ENCODE measurements at places on chromosomes 4 and X. TPM values are rescaled to one million over a fixed set of nuclear protein-coding genes. Genes with fewer than 3 reads are reported as not detected.
A peak's percentile ranks its signal among the peaks of the same experiment; 100 is the strongest.

GRCh38 chr4:154164931-154165839 is 326.4 kb downstream of the DCHS2 start:
- no peak for DNase-seq

- DNase-seq = no peak
These were observed 63.3 kb downstream of the SEL1L3 start for GRCh38 chr4:25799522-25799921.

- peak; percentile 5 for DNase-seq
These were observed 1.2 kb downstream of the TLL1 start for GRCh38 chr4:165874072-165874790.

DNA sequence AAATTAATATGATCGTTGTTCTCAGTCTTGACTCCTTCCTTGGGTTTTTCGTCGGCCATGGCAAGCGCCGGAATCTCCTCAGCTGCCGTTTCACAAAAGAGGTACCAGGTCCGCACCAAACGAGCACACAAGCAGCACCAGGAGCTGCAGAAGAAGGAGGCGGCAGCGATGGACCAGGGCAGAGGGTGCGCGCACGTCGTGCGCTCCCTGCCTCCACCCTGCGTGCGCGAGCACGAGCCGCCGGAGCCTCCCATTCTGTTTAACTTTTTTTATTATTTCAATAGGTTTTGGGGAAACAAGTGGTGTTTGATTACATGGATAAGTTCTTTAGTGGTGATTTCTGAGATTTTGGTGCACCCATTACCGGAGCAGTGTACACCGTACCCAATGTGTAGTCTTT is 158.2 kb downstream of the PLS3 start:
- DNase-seq = no peak

GRCh38 chr4:66628146-66628545 is 917.2 kb downstream of the CENPC start:
- no peak for DNase-seq

- DNase-seq = peak; percentile 3
These were observed 600.6 kb downstream of the ANKRD50 start for GRCh38 chr4:124111922-124112321.

GRCh38 chr4:34422472-34423175 is 1821.7 kb downstream of the ARAP2 start:
- DNase-seq = no peak

GRCh38 chr4:26863512-26863911 is 2.9 kb downstream of the STIM2 start:
- DNase-seq = no peak

DNA sequence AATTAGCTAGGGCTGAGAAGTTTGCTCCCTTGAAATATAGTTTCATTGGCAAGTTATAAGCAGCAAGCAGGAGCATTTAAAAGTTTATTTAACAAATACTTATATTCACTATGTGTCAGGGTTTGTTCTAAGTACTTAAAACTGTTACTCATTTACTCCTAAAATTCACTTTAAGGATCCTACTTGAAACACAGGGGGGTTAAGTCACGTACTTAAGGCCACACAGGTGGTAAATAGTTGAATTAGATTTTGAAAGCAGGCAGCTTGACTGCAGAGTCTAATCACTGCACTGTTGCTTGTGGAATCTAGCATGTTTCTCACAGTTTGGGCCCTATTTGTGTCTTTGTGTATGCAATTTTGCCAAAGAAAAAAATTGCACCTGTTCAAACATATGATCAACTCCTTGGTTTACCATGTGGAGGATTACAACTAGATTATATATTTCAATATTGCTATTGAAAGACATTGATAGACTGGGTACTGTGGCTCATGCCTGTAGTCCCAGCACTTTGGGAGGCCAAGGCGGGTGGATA is 7.6 kb downstream of the SGMS2 start:
- DNase-seq = no peak

GRCh38 chrX:118526149-118526548 is 30.5 kb downstream of the DOCK11 start:
- no peak for DNase-seq

GRCh38 chr4:1187182-1187581 is 14.8 kb upstream of the SPON2 start:
- no peak for DNase-seq

DNA sequence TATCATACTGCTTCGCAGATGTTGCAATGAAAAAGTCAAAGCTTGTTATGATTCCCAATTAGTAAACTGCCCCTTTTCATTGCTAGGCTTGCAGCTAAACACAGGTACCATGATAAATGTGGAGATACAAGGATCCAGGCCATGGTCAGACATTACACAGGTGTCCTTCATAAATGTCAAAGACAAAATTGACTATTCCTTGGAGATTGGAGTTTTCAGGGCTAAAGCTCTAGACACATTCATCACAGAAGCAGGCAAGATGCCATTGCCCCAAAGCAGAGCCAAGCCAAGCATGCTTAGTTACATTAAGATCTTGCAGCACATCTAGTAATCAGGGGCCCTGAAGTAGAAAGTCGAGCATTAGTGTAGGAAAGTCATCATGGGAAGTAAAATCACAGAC is 111.3 kb upstream of the INTU start:
- DNase-seq = no peak

GRCh38 chr4:6499238-6499600 is 26.8 kb upstream of the PPP2R2C start:
- no peak for DNase-seq

DNA sequence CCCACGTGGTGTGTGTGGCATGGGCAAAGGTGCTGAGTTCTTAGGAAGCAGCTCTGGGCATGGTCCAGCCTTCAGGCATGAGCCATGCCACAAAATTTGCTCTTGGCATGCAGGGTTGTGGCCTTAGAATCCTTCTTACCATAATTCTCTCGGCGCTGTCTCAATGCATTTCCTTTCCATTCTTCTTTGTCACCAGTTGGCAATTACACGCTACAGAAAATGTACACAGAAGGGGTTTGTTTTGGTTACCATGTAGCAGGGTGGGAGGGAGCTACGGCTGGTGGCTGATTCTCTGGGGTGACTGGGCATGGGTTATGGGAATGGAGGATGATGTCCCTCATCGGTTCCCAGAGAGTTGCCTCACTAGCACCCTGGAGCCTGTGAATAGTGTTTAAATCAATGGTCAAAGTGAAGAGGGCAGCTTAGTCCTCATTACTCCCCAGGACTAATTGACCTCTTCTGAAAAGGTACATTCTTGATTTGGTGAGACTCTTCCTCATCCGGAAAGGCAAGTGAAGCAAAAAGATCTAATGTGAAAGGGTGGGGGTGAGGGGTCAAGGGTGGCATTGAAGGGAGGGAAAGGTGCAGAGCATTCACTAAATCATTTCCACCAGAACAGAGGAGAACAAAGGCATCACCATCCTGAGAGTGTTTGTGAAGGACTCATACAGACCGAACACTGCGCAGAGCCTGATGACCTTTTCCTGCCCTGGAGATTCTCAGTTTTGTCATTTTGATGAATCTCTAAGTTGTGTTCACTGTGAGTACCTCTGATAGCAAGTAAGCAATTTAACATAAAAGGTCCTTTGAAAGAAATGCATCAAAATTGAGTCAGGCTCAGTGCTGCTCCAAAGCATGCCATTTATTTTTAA is 199.8 kb upstream of the SFRP2 start:
- no peak for DNase-seq

DNA sequence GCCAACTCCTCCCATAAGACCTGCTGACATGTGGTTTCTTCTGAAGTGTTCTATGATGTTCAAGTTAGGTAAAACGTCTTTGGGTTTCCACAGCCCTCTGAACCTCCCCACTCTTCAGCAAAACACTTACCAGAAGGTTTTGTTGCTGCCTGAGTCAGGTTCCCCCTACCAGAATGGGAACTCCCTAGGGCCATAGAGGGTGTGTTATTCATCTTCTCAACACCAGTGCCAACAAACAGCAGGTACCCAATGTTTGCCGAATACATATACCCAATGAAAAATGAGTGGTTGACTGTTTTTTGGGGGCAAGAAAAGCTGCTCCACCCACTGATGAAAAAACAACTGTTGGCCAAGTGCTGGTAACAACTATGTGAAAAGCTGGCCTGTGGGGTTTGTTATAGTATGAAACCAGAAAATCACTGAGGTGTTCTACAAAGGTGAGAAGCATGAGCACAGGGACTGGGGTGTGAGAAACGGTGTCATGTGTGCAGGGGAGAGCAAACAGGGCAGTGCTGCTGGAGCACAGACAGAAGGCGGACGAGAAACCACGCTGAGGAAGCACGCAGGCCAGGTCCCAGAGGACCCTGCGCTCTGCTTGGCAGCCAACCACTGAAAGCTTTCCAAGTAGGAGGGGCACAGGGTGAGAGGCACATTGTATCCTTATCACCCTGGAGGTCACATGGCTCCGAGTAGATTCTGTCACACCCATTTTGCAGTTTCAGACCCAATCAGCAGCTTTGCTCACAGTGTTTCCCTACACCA is 28.8 kb downstream of the ATP8A1 start:
- peak; percentile 0 for DNase-seq

- no peak for DNase-seq
These were observed 184.8 kb downstream of the AMELX start for GRCh38 chrX:11478026-11478425.

GRCh38 chrX:45806410-45807121 is 605.9 kb upstream of the DIPK2B start:
- no peak for DNase-seq

DNA sequence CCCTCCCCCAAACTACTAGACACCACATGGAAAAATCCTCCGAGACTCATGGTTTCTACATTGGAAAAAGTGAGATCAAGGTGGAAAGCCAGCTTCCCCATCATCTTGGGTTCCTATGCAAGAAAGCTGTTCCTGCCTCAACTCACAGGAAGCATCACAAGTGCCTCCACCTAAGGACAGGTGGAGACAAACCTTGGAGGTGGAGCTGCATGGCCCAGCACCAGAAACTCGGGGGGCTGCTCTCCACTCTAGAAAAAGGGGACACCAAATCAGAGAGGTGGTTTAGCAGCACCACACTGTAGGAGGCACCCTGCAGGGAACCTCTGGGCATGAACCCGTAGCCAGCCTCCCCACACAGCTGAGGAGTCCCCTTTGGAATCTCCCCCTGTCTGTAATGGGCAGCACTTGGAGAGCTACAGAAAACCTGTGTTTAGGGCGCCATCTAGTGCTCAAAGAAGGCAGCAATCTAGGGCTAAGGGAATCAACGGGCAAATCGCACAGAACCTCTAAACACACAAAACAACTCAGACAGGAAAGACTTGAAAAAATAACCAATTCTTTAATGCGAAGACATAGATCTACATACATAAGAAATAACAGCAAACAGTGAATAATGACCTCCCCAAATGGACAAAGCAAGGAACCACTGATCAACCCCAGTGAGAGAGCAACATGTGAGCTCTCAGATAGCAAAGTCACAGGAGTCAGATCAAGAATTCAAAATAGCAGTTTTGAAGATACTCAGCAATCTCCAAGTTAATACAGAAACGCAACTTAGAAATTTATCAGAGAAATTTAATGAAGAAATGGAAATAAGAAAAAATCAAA is 37.0 kb upstream of the ZBTB33 start:
- DNase-seq = peak; percentile 57

GRCh38 chr4:64883087-64883807 is 474.0 kb upstream of the TECRL start:
- no peak for DNase-seq

GRCh38 chrX:72716766-72717165 is 2.7 kb upstream of the PHKA1 start:
- DNase-seq = no peak

DNA sequence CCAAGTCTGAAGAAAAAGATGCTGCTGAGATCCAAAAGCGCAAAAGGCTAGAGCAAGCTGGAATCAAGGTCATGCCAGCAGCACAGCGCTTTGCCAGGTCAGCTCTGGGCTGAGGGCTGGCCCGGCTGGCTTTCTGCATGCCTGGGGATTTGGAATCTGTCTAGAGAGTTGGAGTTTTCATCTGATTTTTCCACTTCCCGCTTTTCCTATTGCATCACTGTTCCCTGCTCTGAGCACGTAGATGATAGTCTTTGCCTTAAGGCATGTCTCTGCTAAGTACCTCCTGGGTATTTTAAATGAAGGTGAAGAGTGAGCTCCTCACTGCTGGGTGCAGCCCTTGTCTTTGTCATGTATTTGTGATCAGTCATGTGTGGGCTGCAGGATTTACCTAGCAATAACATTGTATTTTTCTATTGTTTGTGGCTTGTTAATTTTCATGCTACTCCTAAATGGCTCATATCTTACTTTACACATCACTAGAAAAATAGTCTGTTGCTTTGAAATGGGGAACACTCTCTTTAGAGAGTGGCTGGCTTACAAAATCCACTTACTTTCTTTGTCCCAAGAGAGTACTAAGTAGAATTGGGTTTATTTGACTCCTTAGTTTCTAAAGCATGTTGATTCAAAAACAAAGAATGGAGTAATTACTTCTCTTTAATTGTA is 82.8 kb downstream of the LIMCH1 start:
- DNase-seq = no peak

DNA sequence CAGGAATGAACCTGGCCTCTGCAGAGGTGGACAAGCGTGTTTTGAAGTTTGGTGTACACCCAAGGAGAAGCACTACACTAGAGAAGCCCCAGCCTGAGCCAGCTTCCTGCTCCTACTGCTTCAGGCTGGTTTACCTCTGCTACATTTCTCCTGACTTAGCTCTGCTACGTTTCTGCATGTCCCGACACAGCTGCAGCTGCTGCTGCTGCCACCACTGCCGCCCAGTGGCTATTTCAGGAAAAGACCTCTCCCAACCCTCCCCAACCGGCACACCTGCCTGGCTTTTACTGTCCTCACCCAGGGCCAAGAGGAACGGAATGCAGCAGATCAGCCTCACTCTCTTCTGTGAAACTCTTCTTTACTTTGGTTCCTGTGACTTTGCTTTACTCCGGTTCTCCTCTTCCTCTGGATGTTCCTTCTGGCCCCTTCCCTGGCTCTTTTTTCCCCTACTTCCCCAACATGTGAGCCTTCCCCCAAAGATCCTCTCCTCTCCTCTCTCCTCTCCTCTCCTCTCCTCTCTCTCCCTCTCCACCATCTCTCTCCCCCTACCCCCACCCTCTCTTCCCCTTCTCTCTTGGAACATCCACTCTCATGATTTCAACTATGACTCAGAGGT is 3.1 kb upstream of the P2RY4 start:
- peak; percentile 42 for DNase-seq

NAT8L gene
- polyA plus RNA-seq = 8.2 TPM

PPP4R3C gene
- polyA plus RNA-seq = not detected

MAOB gene
- 0.05 TPM for polyA plus RNA-seq

PSAPL1 gene
- 0.05 TPM for polyA plus RNA-seq

CPLX1 gene
- polyA plus RNA-seq = 0.22 TPM

NR3C2 gene
- not detected for polyA plus RNA-seq

SHROOM2 gene
- polyA plus RNA-seq = 0.21 TPM

PWWP3B gene
- not detected for polyA plus RNA-seq

PHKA2 gene
- polyA plus RNA-seq = 14.0 TPM

TRIM75 gene
- polyA plus RNA-seq = not detected

PROM1 gene
- not detected for polyA plus RNA-seq

IL21 gene
- polyA plus RNA-seq = not detected

TAPT1 gene
- 11.0 TPM for polyA plus RNA-seq

Data from A549 (cell line).